ENCODE measurements at places on chromosomes 16 and 17. TPM values are rescaled to one million over a fixed set of nuclear protein-coding genes. Genes with fewer than 3 reads are reported as not detected.
A peak's percentile ranks its signal among the peaks of the same experiment; 100 is the strongest.

CACNG1 gene
- total RNA-seq: not detected

KRTAP3-1 gene
- not detected for total RNA-seq

CTU2 gene
- 39.3 TPM for total RNA-seq

RNF222 gene
- total RNA-seq: 1.2 TPM

TRIM72 gene
- total RNA-seq: 0.17 TPM

OR4D2 gene
- not detected for total RNA-seq

WSCD1 gene
- total RNA-seq: not detected

ABCA10 gene
- 0.77 TPM for total RNA-seq

VPS25 gene
- total RNA-seq: 45.7 TPM

- DNase-seq: no peak
Observed at GRCh38 chr16:12900599-12901203, 697 bp upstream of the SHISA9 start.

- peak; percentile 61 for DNase-seq
Observed at GRCh38 chr17:82237083-82237745, 8.4 kb downstream of the SLC16A3 start.

GRCh38 chr17:77269696-77270681 lies 129.2 kb downstream of the SEC14L1 start:
- DNase-seq: no peak

DNA sequence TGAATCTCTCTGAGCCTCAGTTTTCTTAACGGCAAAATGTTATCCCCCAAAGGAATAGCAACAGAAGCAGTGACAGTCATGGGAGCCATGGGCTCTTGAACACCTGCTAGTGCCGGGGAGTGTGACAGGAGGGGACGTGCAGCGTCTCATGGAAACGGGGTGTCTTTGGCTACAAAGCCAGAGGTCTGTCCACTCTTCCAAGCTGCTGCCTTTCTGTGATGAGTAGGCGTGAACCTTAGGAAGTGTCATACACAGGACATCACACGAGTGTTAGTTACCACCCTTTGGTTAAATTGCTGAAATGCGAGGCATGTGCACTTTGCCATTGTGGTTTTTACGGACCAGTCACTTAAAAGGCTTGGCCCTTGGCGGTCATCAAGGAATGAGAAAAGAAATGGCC lies 93.4 kb downstream of the IRF8 start:
- no peak for DNase-seq

DNA sequence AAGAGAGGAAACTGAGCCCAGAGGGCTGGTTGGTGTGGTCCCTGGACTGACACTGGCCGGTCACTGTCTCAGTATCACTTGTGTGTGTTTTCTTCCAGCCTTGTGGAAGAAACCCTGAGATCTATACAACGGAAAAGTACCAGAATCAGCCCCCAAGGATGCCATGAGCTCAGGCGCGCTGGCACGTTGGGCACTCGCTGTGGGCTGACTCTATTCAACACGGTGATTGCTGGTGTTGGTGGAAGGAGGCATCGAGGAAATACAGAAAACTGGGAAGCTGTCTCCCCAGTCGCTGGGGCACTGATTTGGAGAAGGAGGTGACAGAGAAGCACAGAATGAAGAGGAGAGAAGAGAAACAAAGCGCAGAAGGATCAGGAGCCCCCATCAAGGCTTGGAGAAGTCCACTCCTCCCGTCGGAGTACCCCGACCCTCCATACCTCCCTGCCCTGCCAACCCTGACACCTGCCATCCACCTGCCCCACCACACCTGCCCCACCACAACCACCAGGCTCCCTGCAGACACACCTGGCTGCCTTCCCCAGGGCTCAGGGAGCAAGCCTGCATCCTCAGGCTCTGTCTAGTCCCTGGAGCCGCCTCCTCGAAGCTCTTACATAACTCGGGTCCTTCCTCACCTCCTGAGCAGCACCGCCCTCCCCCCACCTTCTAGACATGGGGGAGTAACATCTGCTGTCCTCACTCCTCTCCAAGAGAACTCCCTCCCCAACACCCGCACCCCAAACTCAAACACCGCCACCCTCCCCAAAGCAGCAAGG lies 66.5 kb downstream of the RBFOX3 start:
- no peak for DNase-seq

DNA sequence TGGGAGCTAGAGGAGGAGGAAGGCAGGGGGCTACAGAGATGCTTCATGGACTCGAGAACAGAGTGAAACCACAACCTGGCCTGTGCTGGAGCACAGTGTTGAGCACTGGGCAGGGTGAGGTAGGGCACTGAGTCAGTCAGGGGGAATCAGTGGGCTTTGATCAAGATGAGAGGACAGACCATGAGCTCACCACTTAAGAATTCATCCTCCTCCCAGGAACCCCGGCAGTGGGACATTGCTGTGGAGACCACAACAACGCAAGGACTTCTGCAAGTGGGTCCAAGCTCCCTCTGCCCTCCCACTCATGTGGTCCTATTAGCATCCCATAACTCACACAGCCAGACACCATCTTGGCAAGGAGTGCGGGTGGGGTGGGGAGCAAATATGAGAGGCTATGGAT lies 1.7 kb upstream of the CES5A start:
- no peak for DNase-seq

DNA sequence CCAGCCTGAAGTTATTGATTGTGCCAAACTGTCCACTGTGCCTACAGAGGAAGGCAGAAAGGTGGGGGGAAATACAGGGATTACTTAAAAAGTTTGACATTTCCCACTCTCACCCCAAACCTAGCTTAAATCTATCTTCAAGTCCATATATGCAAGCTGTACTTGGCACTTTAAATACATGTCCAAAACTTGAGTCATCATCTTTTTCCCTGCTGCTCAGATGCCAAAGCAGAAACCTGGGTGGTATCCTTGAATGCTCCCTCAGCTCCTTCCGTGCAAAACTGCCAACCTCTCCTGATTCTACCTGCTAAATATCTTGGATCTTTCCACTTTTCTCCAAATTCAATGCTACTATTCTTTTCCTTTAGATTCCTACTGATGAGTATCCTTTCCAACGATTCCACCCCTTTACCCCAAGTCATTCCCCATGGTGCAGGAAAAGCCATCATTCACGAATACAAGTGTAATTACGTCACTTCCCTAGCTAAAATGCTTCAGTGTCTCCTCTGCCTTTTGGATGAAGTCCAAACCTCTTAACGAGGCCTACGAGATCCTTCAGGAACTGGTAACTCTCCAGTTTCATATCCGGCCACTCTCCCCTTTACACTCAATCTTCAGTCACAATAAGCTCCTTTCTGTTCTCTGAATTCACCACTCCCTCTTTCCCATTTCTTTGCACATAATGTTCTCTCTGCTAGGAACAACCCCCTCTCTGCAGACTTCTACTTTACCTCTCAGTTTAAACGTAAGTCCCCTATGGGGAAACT lies 9.3 kb downstream of the BECN1 start:
- DNase-seq: no peak

DNA sequence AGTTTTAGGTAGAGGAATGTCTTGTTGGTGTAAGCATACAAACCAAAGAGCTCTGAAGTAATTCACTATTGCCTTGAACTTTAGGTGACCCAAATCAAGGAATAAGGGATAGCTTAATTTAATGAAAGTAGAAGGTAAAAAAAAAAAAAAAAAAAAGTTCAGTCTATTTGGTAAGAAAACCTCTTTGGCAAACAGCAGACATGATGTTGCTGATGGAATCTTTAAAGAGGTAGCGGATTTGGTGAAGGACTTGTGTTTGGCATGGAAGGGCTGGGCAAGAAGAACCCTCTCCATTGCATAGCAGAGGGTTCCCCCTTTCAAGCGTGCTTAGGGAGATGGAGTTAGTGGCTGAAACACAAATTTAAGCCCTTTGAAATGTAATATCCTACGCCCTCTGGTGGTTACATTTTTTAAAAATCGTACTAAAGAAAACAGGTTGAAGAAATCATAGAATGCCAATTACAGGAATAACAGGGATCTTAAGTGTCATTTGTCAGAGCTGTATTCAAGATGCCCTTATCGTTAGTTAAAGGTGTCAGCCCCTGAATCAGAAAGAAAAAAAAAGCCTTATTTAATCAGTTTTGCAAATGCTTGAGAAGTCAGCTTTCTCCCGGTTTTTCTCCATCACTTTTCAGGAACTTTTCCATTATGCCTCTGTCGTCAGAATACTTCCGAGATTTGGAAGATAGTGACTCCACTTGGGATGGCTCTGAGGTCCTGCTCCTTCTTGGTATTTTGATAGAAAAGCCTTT lies 383.1 kb downstream of the KCNJ2 start:
- no peak for DNase-seq

- DNase-seq: no peak
Observed at GRCh38 chr16:69741951-69742904, 12.5 kb downstream of the NOB1 start.

GRCh38 chr16:2282866-2283555 lies 15.1 kb upstream of the RNPS1 start:
- no peak for DNase-seq

DNA sequence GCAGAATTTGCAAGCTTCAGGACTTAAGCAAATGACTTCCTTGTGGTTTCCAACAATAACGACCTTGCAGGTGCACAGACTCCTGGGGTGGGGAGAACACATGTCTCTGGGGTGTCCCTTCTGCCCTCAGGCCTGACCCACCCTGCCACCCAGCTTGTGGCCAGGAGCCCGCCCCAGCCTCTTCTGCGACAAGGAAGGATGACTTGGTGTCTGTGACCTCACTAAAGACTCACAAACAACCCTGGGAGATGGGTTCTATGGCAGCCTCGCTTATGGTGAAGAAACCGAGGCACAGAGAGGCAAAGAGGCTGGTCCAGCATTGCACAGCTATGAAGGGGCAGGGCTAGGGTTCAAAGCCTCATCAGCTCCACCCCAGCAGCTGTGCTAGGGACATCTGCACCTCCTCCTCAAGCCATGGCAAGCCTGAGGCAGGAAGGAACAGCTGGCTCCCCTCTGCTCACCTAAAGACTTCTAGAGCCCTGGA lies 2.6 kb downstream of the ATP2A3 start:
- no peak for DNase-seq

- DNase-seq: no peak
Observed at GRCh38 chr16:85445779-85446222, 167.3 kb upstream of the GSE1 start.

- DNase-seq: peak; percentile 10
Observed at GRCh38 chr16:74667255-74667700, 601 bp upstream of the RFWD3 start.

- DNase-seq: no peak
Observed at GRCh38 chr16:88537859-88538258, 32.3 kb upstream of the ZC3H18 start.

GRCh38 chr16:68368301-68368888 lies 57.6 kb downstream of the PRMT7 start:
- DNase-seq: peak; percentile 11

GRCh38 chr17:68085771-68086381 lies 50.3 kb downstream of the KPNA2 start:
- peak; percentile 42 for DNase-seq

DNA sequence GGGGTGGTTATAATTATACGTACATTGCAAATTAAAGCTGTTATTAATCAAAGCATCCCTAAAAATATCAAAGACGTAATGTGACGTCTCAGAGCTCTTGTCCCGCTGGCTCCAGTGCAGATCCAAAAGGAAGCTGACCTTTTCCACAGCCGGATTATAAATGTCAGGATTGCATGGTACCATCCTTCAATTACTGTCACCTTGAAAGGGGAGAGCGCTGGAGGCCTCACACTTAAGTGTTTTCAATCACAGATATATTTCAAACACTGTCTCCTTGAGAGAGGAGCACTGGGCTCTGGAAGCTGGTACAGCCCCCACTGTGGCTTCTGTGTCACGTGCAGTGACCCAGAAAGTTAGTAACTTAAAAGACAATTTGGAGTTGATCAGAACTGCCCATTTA lies 94.2 kb downstream of the AIPL1 start:
- no peak for DNase-seq

- DNase-seq: no peak
Observed at GRCh38 chr16:13390093-13390985, 488.9 kb downstream of the SHISA9 start.

DNA sequence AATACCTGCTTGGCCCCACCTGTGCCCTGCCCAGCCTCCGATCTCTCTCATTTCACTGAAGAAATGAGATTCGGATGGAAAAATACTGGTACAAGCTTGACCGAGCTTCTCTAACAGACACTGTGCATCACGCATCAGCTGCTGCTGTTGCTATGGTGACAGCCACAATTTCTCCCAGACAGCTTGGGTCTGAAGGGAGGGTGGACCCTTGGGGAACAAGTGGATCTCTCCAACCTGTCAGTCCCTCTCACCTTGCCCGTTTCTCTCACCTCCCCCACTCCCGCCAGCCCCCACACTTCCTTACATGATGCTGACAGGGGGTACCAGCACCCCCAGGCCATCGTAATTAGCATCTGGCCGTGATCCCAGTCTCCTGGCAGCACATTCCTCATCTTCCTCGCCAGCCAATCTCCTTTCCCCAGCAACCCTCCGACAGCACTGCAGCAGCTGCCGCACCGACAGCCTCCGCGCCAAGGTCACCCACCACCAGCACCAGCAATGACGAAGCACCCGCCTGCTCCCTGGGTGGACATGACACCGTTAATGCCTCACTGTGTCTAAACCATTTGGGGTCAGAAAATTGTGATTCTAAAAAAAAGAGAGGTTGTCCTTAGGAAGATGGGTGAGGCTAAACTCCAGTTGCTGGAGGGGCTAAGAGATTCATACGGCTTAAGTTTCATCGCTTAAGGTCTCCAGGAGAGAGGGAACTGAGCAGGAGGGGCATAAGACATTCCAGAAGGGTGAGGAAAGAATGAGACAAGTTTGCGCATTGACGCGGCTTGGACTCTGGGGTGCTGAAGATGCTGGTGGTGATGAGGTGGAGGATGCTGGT lies 58.6 kb upstream of the TNRC6A start:
- no peak for DNase-seq

GRCh38 chr16:19415461-19415860 lies 2.2 kb upstream of the TMC5 start:
- DNase-seq: no peak

GRCh38 chr17:36934144-36934691 lies 3.1 kb upstream of the LHX1 start:
- no peak for DNase-seq

DNA sequence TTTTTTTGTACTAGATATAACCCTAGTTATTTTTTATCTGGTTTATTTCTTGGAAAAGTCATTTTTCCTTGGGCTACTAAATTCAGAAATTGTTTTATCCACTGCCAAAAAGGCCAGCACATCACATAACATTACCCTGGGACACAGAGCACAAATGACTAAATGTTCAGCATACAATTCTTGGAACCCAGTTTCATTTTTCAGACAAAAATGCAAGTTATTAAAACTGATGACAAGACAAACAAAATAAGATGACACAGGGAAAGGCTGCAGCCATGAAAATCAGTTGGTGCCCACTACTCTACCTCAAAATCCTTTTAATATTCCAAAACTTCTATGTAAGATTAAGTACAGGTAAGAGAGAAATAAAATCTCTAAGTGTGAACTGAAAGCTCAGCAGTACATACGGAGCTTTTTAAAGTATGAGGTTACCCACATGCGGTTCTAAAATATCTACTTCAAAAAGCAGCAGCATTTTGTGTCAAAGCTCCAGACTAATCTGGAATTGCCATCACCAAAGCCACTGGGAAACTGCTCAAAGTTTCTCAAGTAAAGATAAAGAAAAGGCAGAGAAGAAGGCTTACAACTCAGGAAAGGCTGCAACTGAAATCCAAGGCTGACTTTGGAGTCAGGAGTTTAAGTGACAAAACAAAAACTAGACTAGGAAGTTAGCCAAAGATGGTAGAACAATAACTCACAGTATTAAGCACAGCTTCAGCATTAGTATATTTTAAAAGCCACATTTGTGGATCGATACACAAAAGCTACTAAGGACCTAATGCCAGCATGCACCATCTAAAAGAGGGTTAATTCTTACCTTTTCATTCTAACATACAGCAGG lies 41.4 kb downstream of the AP1G1 start:
- no peak for DNase-seq
